ENCODE measurements at places on chromosomes 11 and 22.

GRCh38 chr11:129992161-129992944, 10.3 kb downstream of the PRDM10 start:
- no peak for DNase-seq

GRCh38 chr11:26761361-26761809, 39.5 kb upstream of the SLC5A12 start:
- DNase-seq: no peak

GRCh38 chr11:46055371-46055770, 65.9 kb downstream of the PHF21A start:
- DNase-seq: peak; percentile 70

- DNase-seq: peak; percentile 22
Measured at GRCh38 chr11:76047231-76047630, 159.1 kb downstream of the WNT11 start.

DNA sequence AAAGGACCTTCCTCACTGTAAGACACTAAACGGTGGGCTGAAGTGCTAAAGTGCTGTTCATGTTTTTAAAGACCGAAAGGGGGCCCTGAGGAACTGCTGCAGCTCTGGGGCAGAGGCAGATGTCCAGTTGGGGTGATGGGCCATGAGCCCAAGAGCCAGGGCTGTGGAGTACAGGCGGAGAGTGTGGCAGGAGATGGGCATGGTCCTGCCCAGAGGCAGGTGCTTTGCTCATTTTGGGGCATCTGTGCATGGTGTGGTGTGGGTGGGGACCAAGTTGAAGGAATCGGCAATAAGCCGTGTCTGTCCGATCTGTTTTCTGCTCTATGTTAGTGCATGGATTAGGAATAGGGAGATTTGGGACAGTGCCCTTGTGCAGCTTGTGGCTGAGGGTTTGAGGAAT, 258.3 kb downstream of the NTM start:
- DNase-seq: no peak

- peak; percentile 6 for DNase-seq
Measured at GRCh38 chr22:30875481-30876215, 92.9 kb downstream of the MORC2 start.

DNA sequence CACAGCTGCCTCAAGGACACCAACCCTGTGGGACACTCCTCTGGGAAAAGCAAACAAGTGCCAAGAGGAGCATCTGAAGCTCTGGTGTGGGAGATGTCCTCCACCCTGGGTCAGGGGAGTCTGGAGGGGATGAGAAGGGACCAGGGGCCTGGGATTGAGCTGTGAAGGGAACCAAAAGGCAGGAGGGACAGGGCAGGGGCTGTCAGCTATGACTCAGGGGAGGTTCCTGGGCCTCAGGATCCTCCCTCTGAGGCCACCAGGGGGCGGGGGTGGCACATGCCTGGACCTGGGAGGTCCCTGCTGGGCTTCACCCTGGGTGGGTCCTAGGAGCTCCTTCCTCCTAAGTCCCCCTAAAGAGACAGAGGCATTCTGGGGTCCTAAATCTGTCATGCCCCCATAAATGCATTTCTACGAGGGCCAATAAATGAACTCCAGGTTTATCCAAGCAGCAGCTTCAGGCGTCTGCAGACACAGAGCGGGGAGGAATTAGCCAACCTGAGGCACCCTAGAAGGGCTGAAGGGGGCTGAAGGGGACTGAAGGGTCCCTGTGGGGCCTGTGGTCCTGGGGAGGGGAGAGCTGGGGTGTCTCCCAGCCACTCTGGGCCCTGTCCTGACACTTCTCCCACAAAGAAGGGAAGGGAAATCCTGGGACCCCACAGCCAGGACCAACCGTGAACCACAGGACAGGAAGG, 31.9 kb upstream of the IGLL5 start:
- DNase-seq: no peak

DNA sequence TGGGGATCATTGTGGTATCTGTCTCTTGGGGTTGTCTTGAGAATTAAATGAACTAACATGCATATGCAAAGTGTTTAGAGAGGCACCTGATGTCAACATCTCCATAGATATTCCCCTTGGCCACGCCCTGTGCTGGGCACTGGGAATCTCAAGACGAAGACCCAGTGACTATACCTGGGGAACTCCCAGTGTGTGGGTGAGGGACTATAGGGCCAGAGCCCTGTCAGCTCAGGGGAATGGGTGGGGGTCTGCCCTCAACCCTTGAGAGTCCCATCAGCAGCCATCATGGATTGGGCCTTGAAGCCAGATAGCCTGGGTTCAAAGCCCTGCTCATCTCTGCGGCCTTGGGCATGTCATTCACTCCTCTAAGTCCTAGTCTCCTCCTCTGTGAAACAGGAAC, 21.6 kb upstream of the LMO1 start:
- DNase-seq: no peak

DNA sequence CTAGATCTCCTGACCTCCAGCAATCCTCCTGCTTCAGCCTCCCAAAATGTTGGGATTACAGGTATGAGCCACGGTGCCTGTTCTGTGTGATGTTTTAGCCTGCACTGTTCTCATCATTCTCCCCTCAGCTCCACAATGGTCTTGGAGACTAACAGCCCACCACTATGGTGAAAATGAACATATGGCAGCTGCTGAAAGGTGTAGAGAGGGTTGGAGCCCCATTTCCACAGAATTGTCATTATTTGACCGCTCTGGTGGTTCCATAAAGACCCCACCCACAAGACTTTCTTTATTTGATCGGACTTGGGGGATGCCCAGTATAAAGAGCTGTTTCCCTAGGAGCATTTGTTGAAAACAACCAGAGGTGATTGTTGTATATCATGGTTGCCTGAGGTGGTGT, 67.9 kb upstream of the SEPTIN5 start:
- DNase-seq: no peak

GRCh38 chr11:7573558-7574296, 59.9 kb downstream of the PPFIBP2 start:
- DNase-seq: no peak

DNA sequence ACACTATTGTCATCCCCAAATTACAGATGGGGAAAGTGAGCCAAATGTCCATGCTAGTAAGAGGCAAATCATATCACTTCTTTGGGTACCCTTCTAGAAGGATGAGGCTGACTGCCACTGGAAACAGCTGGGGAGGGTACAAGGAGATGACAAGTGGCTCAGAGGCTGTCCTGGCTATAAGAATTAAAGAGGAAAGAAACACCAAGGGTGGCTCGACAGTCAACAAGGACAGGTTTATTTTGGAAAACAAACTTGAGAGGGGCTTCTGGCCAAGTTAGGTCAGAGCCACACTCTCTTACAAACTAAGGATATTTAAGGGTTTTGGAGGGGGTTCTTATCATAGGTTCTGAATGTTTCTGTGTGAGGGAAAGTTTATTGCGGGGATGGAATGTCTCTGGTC, 2.1 kb upstream of the MIF start:
- no peak for DNase-seq

DNA sequence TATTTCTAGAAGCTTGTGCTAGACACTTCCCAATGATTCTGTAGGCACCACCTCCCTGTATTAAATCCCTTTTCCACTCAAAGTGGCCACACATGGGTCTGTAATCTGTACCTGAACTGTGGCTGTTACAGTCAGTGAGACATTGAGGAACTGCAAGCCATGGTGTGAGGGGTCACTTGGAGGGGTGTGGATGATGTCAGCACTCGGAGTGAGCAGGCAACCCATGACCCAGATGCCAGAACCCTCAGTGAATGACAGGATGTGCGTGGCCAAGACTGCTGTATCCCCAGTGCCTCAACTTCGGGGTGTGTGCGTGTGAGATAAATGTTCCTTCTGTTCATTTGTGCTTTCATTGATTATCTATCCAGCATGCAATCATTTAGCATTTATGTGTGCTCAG, 14.7 kb upstream of the SHANK3 start:
- no peak for DNase-seq

DNA sequence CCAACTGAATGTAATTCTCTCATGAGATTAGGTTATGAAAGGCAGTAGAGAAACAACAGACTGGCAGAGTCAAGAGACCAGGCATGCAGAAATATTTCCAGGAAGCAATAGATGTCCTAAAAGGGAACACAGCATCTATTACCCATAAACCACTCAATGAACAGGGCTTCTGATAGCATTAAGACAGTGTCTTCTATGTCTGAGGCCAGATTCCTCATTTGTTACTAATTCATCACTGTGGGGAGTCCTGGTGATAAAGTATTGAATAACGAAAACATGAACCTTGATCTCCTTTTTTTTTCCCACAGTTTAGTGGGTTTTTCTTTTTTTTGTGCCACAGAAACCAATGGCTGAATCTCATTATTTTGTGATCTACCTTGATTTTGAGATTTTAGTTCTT, 339.0 kb downstream of the METTL15 start:
- DNase-seq: no peak

DNA sequence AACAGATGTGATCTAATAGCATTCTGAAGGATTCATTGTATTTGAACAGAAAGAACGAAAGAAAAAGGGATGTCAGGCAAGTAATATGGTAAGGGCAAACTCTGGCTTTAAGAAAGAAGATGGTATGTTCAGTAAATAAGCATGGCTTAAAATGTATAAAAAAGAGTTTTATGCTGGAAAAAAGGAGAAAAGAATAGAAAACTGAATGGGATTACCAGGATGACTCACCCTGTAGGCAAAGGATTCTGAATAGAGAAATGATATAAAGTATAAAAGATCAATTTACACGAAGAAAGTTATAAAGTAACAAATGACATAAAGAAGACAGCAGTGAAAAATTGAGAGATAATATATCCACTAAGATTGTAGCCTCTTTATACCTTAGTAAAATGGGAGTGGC, 4.5 kb downstream of the CCDC82 start:
- no peak for DNase-seq

DNA sequence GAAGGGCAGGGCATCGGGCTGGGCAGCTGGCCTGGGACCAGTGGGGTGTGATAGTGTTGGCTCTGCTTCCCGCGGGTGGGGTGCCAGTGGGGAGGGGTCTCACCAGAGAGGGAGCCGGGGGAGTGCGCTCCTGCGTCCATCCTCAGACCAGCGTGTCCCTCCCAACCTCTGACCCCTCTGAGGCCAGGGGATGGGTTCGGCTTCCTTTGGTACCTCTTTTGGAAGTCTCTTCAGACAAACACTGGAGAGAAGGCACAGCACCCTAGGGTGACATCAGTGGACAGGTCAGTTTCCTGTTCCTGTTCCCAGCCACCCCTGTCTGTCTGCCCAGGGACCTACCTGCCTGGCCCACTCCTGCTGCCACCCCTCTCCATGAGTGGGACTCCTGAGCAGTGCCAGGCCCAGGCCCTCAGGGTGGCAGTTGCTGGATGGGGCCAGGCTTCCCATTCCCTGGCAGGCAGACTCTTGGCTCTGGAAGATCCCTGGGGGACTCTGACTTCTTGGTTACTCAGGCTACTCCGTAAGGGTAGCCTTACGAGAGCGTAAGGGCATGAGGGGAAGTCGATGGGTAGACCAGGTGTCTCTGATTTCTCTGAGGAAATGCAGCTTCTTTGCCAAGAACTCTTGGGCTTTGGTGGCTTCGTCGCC, 2.6 kb downstream of the TAGLN start:
- no peak for DNase-seq

DNA sequence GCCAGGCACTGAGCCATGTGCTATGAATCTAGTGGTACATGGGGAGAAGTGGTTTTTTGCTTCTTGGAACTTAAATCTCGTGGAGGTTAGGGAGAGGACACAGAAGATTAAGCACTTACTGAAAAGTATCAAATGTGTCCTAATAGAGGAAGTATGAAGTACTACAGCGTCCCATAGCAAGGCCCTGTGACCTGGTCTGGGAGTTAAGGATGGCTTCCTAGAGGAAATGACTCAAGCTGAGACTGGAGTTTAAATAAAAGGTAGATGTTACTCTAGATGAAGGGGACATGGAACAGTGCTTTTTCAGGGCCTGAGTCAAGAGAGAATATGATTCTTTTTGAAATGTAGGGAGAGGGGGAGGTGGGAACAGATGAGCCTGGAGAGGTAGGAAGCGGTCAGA, 202.9 kb downstream of the GRIK4 start:
- DNase-seq: no peak

DNA sequence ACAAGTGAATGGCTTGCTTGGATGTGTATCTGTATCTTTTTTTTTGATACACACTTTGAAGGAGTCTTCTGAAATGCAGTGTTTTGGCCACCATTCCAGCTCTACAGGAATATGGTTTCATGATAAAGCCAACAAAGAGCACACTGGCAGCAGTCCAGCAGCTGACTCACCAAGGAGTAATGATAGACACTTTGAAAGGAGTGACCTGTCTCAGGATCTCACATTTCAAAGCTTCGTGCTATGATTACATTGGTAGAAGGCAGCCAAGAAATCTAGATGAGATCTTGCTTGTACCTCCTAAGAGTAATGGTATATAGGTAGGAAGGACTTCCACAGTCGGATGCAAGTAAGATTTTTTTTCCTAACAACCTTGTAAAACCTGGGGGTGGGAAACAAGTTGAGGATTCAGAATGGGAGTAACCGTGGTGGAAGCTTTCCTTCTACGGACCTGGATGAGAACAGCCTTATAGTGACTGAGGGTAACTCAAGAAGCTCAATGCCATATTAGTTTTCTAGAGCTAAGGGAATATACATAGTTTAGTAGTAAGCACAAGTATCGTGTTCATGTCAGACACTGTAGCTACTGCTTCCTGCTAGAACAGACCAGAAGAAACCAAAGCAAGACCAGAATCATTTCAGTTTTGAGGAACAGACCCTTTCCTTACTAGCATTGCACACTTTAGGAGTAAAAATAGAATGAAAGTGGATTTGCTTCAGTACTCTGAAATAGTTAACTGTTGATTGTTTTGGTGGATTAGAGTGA, 25.0 kb downstream of the MTMR3 start:
- peak; percentile 70 for DNase-seq

DNA sequence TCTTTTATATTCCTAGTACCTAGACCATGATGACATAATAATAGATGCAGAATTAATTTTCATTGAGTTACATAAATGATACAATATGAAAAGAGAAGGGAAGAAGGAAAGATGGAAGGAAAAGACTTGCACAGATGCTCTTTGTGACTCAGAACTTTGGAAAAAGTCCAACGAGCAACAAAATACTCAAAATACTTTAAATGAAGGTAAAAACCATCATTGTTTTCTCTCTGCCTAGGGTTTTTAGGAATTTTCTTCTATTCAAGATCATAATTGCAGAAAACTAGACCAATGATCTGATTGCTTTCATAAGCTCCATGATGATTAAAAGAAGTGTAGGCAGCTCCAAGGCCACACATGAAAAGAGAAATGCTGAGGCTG, 276.9 kb downstream of the KIRREL3 start:
- DNase-seq: no peak

DNA sequence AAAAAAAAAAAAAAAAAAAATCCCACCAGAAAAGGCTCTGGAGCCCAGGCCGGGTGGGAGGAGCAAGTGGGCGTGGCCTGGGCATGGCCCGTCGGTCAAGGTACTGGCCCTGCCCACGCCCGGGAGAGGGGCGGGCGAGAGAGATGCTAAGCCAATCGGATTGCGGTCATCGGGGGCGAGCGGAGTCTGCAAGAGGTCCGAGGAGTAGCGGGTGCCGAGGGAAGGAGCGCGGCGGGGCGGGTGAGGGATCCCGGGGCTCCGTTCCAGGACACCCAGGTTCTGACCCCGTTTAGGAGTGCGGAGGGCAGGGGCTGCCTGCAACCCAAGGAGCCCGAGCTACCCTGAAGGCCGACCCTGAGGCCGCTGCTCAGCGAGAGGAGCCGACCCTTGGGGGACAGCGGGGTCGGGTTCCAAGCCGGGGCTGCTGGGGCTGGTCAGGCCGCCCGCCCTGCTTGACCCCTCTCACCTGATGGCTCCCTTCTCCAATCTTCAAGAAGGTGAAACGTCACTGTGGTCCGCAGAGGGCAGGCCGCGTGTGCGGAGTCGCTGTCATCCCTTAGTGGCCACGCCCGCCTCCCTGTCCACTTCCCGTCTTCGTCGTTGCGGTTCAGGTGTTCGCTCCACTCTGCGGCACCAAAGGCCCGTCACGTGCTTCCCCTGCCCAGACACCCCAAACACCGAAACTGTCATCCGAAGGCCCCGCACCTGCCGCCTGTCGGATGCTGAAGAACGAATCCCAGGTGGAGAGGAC, 11.1 kb upstream of the TAB1 start:
- peak; percentile 30 for DNase-seq
